GM04503 (cell line): ENCODE measurements at places on chromosomes 16 and 17.

- DNase-seq, result no peak
These were observed 1.9 kb upstream of the PRRT2 start for GRCh38 chr16:29809850-29810698.

- no peak for DNase-seq
These were observed 4.7 kb upstream of the RPRML start for GRCh38 chr17:46983782-46984181.

DNA sequence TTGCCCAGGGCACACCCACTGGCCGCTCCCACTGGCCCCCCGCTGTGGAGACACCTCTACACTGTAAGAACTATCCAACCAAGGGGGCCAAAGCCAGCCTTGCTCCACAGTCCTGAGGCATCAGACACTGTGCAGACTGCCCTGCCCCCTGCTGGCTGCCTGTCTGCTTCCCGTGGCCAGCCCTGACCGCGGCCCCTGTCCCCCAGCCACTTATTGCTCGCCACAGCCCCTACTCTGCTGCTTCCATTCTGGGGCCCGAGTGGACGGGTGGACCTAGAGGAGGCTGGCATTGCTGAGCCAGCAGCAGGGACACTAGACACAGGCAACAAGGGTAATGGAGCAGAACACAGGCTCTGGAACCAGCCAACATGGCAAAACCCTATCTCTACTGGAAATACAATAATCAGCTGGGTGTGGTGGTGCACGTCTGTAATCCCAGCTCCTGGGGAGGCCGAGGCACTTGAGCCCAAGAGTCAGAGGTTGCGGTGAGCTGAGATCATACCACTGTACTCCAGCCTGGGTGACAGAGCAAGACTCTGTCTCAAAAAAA, 19.7 kb upstream of the LRRC37A3 start:
- no peak for DNase-seq

GRCh38 chr16:80198311-80199299, 342.2 kb upstream of the DYNLRB2 start:
- DNase-seq, result no peak

DNA sequence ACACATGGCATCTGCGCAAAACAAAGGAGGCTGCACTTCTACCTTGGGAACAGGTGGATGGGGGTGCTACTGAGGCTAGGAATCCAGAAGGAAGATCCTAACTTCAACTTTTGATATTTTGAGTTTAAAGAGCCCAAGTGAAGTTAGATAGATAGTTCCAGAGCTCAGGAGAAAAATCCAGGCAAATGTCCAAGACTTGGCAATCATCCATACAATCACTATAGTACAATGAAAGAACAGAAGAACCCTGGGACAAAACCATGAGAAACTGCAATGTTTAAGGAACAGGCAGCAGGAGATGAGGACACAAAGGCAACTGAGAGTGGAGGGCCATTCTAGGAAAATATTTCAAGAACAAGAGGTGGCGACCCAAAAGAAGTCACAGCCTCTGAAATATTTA, 12.4 kb downstream of the CDYL2 start:
- DNase-seq, result no peak

GRCh38 chr16:3027983-3028715, 4.3 kb downstream of the THOC6 start:
- DNase-seq, result no peak

GRCh38 chr16:88570691-88571092, 489 bp downstream of the ZC3H18 start:
- DNase-seq, result no peak
